ENCODE measurements at places on chromosomes 7 and 10.
A peak's percentile ranks its signal among the peaks of the same experiment; 100 is the strongest.

GRCh38 chr7:108497082-108497725 is 28.7 kb downstream of the PNPLA8 start:
- DNase-seq = peak; percentile 34

DNA sequence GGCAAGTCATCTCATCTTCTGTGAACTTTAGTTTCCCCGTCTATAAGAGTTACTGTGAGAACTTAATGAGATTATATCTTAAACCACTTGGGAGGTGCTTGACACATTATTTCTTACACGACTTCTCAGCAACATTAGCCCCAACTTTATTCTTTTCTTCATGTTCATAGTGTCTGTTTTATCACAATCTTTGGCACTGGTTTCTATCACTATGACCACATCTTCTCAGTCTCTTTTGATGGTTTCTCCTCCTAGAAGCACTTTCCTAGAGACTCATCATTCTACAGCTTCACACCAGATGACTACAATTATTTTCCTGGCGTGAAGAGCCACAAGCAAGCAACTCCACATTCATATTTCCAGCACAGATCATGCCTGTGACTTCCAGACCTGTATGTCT is 26.5 kb upstream of the BET1 start:
- no peak for DNase-seq

DNA sequence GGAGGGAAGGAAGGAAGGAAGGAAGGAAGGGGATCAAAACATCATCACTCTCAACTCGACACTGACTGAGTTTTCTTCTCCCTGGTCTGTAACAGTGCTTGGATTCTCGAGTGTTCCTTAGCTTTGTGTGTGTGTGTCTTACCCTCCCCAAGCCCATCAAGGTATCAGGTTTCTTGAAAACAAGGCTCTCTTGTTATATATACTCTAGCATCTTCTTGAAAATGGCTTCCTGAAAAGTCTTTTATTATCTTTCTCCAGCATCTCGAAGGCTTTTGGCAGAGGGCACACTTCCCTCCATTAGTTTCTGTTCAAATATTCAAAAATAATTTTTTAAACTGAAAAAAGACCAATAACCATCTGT is 13.4 kb downstream of the SERPINE1 start:
- no peak for DNase-seq

- DNase-seq = no peak
Measured at GRCh38 chr7:17474724-17475344, 176.4 kb downstream of the AHR start.

GRCh38 chr7:158291998-158292397 is 295.6 kb downstream of the PTPRN2 start:
- no peak for DNase-seq

- no peak for DNase-seq
Measured at GRCh38 chr7:135206941-135207391, 4.4 kb downstream of the WDR91 start.

DNA sequence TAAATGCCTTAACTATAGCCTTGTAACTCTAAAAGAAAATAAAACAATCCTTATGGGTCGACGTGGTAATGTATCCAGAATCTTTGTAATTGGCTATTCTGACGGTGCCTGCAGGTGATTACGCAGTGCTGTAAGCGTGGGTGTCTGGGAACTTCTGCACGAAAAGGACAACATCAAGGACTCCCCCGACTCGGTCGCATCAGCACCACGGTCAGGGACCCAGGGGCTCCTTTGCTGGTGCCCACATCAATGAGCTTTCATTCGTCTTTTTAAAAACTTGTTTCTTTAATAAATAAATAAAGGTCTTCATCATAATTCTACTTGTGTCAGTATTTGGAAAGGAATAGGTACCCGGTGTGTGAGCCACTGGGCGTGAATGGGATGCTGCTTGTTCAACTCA is 13.2 kb downstream of the MKI67 start:
- no peak for DNase-seq

All from DMS79 (cell line).